ENCODE measurements at places on chromosomes 11 and 22.

- no peak for DNase-seq
Observed at GRCh38 chr11:114586797-114587196, 8.8 kb downstream of the NXPE4 start.

DNA sequence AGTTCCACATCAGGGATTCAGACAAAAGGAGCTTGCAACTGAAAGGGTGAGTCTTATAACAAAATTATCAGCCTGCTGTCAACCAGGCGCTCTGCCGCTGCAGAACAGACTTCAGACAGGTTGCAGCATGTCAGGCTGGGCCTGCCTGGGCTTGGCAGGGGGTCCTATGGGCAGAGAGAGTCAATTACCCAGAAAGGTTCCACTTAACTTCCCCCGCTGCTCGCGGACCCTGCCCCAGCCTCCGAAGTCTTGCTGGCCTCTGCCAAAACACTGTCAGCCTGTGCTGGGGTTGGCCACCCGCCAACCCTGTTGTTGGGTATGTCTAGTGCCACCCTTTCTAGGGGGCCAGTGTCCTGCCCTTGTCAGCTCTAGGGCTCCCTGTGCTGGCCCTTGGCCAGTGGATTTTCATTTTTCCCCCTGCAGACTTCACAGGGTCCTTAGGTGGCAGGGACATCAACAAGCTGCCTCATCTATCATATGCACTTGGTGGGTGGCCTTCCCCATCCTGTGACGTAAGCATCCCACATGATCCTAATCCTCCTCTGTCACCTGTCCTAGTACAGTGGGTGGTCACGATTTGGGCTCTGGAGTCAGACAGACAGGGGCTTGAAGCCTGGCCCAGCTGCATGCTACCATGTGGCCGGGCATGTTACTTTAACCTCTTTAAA, 166.5 kb upstream of the CADM1 start:
- DNase-seq = no peak

DNA sequence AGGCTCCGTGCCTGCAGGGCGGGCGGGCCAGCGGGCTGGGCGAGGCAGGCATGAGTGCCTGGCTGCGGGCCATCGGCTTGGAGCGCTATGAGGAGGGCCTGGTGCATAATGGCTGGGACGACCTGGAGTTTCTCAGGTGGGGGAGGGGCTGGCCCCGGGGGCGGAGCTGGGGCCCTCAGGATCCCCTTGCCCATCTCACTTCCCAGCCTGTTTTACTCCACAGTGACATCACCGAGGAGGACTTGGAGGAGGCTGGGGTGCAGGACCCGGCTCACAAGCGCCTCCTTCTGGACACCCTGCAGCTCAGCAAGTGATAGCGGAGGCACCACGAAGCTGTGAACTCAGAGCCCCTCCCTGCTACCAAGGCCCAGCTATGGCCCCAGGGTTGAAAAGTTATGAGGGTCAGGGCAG, 5.9 kb downstream of the PHOX2A start:
- DNase-seq = peak; percentile 11

DNA sequence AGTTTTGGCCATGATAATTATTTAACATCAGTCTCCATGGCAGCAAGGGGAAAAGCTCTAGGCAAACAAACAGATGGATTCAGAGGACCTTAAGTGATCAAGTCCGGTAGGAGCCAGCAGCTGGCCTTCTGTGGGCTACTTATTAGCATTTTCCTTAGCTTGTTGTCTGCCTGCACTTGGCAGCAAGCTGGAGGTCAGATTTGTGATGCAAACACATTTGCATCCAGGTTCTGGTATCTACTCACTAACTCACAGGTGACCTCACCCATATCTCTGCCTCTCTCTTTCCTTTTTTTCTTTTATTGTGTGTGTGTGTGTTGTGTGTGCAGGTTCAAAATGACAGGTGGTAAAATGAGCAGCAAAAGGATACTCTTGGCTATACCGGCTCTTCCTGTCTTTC, 32.3 kb downstream of the ARHGAP42 start:
- no peak for DNase-seq

- DNase-seq = no peak
Observed at GRCh38 chr22:20567371-20567847, 60.0 kb downstream of the MED15 start.

DNA sequence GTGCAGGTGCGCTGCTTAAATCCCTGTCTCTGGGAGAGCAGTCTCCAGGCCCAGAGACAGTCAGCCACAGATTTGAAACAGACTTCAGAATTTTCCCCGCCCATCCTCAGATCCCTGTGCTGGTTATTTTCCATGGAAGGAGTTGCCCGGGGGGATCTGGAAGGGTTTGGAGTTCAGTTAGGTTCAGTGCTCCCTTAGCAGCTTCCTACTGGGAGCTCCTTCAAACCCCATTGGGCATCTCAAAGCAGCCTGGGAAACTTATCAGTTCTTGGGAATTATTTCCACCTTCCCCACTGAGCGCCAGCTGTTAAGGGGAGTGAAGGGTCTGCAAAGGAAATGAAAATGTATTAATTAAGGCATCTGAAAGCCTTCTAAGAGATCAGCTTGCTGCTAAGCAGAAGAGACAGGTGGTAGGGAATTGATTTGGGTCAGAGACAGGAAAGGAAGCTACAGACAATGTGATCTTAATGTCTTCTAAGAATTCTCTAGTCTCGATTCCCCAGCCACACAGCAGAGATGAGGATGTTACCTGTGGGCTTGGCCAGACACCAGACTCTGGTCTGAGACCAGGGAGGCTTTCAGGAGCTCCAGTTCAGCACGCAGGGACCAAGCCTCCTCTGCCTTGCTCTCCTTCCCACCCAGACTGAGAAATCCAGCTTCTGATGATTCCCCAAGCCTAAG, 106.2 kb upstream of the TBCEL start:
- DNase-seq = no peak

Data from LoVo (cell line).